NCI-H1092 (cell line): ENCODE measurements at places on chromosomes 13 and 19.

GRCh38 chr13:78239714-78240113 is 321.1 kb upstream of the EDNRB start:
- DNase-seq = no peak

DNA sequence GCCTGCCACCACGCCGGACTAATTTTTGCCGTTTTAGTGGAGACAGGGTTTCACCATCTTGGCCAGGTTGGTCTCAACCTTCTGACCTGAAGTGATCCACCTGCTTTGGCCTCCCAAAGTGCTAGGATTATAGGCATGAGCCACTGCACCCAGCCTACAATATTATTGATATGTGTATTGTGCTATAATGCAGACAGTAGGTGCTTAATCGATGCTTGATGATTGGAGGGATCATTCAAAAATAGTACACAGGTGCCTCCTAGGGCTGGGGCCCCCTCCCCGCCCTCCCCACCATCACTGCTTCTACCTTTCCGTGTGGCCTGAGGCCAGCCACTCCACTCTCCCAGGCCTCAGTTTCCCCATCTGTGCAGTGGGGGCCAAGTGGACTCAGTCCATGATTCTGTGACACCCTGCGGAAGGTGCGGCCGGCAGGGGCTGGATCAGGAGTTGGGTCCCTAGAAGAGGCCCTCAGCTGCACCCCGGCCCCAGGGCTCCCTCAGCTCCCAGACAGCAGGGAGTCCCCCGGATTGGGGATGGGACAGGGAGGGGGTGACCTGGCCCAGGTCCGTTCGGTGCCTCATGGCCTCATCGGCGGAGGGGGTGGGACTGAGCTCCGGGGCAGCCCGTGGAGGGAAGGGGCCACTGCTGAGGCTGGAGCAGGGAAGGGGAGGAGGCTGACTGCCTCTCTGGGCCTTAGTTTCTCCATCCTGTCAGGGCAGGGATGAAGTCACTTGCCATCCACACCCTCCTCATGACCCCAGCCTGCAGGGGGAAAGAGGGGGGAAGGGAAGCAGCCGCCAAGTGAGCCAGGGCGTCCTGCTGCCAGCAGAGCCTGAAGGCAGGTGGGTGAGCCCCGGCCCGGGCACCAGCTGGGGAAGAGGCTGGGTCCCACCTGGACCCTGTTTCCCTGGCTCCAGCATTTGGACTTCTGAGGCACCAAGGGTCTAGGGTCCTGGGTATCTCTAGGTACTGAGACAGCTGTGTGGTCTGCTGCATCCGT is 1.2 kb downstream of the ADAMTSL5 start:
- no peak for DNase-seq

DNA sequence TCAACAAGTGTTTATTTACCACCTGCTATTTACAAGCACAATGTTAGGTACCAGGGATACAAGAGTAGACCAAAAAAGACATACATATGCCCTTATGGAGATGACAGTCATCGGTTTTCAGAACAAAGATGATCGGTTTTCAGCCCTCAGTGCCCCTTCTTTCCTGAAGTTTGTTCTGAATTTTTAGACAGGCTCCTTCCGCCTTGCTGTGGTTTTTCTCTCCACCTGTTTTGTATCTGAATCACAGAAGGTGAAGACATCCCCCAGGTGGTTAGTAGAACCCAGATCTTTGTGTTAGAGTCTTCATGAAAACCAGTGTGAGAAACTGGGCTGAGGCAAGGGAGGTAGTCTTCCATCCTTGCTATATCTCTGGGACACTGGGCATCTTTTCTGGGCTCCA is 23.5 kb downstream of the ACTL9 start:
- no peak for DNase-seq

- DNase-seq = no peak
Observed at GRCh38 chr19:29873801-29874575, 62.2 kb downstream of the CCNE1 start.

GRCh38 chr13:111429064-111429558 is 108.7 kb downstream of the TEX29 start:
- DNase-seq = peak; percentile 48

GRCh38 chr13:37869756-37870488 is at the start of gene TRPC4:
TRPC4 (minus strand) TSS chr13:37869772; CDS start chr13:37783333, 86,439 bp downstream.
- peak; percentile 23 for DNase-seq

DNA sequence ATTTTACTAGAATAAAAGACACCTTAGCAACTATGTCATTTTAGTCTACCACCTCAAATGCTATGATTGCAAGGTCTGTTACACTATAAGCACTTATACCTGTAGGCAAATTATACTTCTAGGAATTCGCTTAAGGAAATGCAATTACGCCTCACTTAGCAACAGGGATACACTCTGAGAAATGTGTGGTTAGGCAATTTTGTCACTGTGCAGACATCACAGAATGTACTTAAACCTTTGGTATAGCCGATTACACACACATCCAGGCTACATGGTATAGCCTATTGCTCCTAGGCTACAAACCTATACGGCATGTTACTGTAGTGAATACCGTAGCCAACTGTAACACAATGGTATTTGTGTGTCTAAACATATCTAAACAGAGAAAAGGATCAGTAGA is 30.0 kb upstream of the ZNF573 start:
- no peak for DNase-seq

DNA sequence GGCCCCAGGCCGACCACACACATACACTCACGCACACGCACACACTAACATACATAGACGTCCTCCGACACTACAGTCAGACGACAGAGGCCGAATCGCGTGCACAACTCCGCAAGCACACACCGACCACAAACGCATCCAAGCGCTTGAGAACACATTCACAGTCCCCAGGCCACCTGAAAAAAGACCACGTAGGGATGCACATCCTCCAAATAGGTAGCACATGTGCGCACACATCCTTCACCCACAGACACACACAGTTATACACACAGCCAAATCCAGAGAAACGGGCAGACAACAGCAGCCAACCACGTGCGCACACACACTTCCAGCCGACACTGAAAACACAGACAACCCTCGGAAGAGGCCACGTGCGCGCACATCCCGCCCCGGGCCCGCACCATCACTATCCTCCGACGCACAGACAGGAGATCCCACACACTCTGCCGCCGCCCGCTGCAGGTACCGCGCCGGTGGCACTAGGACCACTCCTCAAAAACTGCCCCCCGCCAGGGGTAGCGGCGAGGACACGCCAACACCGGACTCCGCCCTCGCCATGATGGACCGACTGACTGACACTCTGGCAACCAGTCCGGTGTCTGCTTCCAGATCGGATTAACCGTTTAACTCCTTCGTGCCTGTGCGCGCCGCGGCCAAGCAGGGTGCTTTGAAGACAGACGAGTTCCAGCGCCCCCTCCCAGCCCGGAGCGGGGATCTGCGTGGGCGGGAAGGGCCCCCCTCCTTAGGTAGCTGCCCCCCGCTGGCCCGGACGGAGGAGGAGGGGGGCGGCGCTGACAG is 493 bp upstream of the PDE4A start:
- DNase-seq = no peak

DNA sequence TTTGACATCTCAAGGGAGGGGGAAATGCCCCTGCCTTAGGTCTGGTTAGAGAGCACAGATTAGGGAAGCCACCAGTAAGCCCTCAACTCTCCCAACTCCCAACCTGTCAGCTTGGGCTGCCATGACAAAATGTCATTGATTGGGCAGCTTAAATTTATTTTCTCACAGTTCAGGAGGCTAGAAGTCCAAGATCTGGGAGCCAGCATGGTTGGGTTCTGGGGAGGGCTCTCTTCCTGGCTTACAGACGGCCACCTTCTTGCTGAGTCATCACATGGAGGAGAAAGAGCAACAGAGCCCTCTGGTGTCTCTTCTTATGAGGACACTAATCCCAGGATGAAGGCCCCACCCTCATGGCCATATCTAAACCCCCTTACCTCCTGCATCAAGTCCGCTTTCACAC is 24.2 kb downstream of the C19orf12 start:
- DNase-seq = no peak

GRCh38 chr13:106464076-106464475 is 71.4 kb downstream of the EFNB2 start:
- DNase-seq = no peak
